ENCODE measurements at places on chromosomes 11 and 22. TPM values are rescaled to one million over a fixed set of nuclear protein-coding genes. Genes with fewer than 3 reads are reported as not detected.
A peak's percentile ranks its signal among the peaks of the same experiment; 100 is the strongest.

- no peaks in the 10 kb centered on the region for H3K36me3 ChIP-seq
- H3K4me3 ChIP-seq: no peak overlapping the region
Observed at GRCh38 chr11:43998308-43998707, 49.5 kb upstream of the ACCSL start.

DNA sequence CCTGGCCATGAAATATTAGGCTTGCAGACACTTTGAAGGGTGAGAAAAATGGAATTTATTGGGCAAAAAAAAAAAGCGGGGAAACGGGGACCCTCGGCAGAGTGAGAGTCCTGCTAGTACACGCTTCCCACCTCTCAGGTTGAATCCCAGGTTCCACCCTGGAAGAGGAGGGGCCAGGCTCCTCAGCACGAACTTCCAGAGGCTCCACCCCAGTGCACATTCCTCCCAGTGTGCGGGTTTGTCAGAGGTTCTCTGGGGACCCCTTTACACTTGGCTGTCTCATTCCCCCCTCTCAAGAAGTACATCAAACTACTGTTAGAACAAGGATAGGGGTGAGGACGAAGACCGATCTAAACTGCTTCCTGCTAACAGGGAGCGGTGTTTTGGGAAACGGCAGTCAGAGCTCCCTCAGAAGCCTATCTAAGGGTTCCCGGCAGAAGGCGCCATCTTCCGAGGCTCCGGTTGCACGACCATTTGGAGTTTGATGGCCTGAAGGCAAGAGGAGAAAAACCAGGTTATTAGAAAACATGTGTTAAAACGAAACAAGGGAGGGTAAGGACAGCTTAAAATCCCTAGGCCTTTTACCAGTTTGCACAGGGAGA, 27.5 kb downstream of the FOLR3 start:
- no peaks in the 10 kb centered on the region for H3K36me3 ChIP-seq
- no peak overlapping the region for H3K4me3 ChIP-seq
- DNase-seq: no peak
- no peak overlapping the region for H3K27ac ChIP-seq
- no peaks in the 10 kb centered on the region for H3K4me1 ChIP-seq

GRCh38 chr22:35313311-35314121, 13.8 kb downstream of the TOM1 start:
- H3K4me3 ChIP-seq: no peak overlapping the region
- no peak for DNase-seq

GRCh38 chr11:73143126-73143838, 1.2 kb upstream of the FCHSD2 start:
- H3K4me1 ChIP-seq: peaks cover 57% of the 10 kb centered on the region
- no peaks in the 10 kb centered on the region for H3K36me3 ChIP-seq
- no peak for DNase-seq
- H3K27ac ChIP-seq: peak overlapping the region; percentile 99
- no peaks in the 10 kb centered on the region for H3K27me3 ChIP-seq
- H3K4me3 ChIP-seq: peak overlapping the region; percentile 73

- no peaks in the 10 kb centered on the region for H3K27me3 ChIP-seq
- no peak overlapping the region for H3K27ac ChIP-seq
- no peak overlapping the region for H3K4me3 ChIP-seq
- no peak for DNase-seq
- no peaks in the 10 kb centered on the region for H3K36me3 ChIP-seq
- H3K4me1 ChIP-seq: no peaks in the 10 kb centered on the region
Observed at GRCh38 chr11:41456269-41456668, 3.2 kb downstream of the LRRC4C start.

- H3K4me1 ChIP-seq: no peaks in the 10 kb centered on the region
- no peaks in the 10 kb centered on the region for H3K36me3 ChIP-seq
- no peak overlapping the region for H3K27ac ChIP-seq
Observed at GRCh38 chr11:32162351-32162750, 71.5 kb downstream of the RCN1 start.

- no peak for DNase-seq
- H3K27me3 ChIP-seq: no peaks in the 10 kb centered on the region
- no peak overlapping the region for H3K4me3 ChIP-seq
- H3K4me1 ChIP-seq: peaks cover 60% of the 10 kb centered on the region
- H3K36me3 ChIP-seq: peaks cover 2% of the 10 kb centered on the region
Observed at GRCh38 chr22:26667140-26667539, 9.8 kb downstream of the MIAT start.

GRCh38 chr11:134942681-134943080, 530.6 kb upstream of the B3GAT1 start:
- H3K4me1 ChIP-seq: no peaks in the 10 kb centered on the region
- no peak for DNase-seq
- H3K36me3 ChIP-seq: no peaks in the 10 kb centered on the region

GRCh38 chr11:113505046-113505445, 29.8 kb upstream of the DRD2 start:
- no peaks in the 10 kb centered on the region for H3K4me1 ChIP-seq
- no peaks in the 10 kb centered on the region for H3K27me3 ChIP-seq
- no peak for DNase-seq
- H3K27ac ChIP-seq: no peak overlapping the region
- H3K36me3 ChIP-seq: no peaks in the 10 kb centered on the region

DNA sequence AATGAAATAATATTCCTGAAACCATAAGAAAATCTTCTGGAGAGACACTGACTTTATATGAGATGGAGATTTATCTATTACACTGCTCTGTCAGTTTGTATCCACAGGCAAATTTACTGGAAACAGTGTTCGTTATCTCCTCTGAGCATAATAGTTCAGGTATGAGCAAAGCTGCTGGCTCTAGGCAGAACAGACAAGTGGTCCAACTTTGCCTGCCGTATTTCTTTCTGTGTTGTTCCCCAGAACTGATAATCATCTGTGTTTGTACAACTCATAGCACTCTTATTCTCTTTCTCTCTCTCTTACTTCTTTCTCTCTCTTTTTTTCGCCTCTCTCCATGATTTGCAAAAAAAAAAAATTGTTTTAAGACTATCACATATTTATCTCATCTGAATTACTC, 623.8 kb upstream of the CHORDC1 start:
- H3K27me3 ChIP-seq: no peaks in the 10 kb centered on the region
- no peak overlapping the region for H3K4me3 ChIP-seq
- H3K4me1 ChIP-seq: no peaks in the 10 kb centered on the region

DNA sequence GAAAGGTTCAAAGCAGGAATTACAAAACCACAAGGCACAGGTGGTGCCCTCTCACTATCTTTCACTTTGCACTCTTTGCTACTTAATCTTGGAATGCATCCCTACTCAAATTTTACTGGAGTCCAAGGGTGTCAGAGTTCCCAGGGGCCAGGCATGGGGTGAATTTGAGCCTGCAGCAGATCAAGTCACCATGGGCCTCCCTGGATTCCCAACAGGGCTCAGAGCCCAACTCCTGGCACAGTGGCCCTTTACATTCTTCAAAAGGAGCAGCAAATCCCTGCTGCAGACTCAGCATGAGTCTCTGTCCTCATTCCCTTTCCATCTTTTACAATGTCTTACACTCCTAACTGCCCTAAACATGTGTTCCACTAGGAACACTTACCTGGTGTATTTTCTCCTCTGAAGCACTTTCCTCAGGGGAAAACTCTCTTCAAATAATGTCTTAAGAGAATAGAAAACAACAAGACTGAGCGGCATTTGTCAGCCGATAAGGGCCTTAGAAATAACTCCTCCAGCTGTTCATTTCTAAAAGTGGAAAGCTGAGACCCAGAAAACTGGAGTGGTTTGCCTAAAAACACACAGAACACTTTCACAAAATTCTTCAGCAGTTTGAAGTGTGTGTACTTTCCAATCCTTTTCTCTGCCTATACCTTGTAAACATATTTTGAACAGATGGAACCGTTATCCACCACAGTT, 596.0 kb downstream of the INSC start:
- H3K36me3 ChIP-seq: no peaks in the 10 kb centered on the region
- no peaks in the 10 kb centered on the region for H3K27me3 ChIP-seq

DNA sequence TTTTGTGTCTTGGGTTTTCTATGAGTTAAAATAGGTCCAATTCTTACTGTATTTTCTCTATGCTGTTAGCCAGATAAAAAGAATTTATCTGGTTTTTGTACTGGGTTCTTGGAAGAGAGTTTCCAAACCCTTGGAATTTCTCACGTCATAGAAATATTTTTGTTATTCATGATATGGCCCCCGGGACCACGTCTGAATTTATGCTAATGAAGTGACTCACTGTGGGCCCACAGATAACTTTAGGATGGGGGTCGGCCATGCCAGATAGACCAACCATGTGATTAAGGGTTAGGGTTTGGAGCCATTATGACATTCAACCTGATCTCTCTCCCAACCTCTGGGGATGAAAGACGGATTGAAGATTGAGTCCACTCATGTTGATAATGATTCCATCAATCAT, 35.6 kb upstream of the DDI1 start:
- H3K36me3 ChIP-seq: peaks cover 4% of the 10 kb centered on the region
- H3K4me3 ChIP-seq: no peak overlapping the region
- no peak overlapping the region for H3K27ac ChIP-seq
- DNase-seq: no peak
- no peaks in the 10 kb centered on the region for H3K4me1 ChIP-seq
- H3K27me3 ChIP-seq: no peaks in the 10 kb centered on the region

- H3K27me3 ChIP-seq: no peaks in the 10 kb centered on the region
- H3K36me3 ChIP-seq: no peaks in the 10 kb centered on the region
- no peak overlapping the region for H3K4me3 ChIP-seq
- H3K4me1 ChIP-seq: peaks cover 34% of the 10 kb centered on the region
- H3K27ac ChIP-seq: no peak overlapping the region
Observed at GRCh38 chr11:68141246-68142027, 20.2 kb upstream of the CHKA start.

The P2RX6 gene
- 0.18 TPM for total RNA-seq

The GPHA2 gene
- not detected for total RNA-seq

The CYTH4 gene
- 249 TPM for total RNA-seq

The OR52E8 gene
- not detected for total RNA-seq

All from natural killer cell (primary cell).